Left lobe of liver (tissue), 2 donors: ENCODE measurements at places on chromosomes 1 and 21. TPM values are rescaled to one million over a fixed set of nuclear protein-coding genes. Genes with fewer than 3 reads are reported as not detected.

DNA sequence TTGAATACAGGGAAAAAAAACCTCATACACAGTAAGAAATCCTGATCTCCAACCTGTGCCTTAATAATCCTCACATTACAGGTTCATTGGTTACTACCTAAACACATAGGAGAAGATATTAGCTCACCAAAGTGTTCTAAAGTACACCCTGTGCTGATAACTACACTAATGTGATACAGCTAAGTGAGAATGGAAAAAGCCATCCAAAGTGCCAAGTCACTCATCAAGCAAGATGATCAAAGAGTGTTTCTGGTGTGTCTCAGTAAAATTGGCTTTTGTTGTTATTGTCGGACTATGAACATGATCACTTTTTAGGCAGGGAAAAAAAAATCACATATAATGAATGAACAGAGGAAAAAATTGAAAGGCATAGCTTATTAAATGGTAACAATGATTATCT lies 31.4 kb downstream of the EPS15 start:
- no peak for DNase-seq

DNA sequence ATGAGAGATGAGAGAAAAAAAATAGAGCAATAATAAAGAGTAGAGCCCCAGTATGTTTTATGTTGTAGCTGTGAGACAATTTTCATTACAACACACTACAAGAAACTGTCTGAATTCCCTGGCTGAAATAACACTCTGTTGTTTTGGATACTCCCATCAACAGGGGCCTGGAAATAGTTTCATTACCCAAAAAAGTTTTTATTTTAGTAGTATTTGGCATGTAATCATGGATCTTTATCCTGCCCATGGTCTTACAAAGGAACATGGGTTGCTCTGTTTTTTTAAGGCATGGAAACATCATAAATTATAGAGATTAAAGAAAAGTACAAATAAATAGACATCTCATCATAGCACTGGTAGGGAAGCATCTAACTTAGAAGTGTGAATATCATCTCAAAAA lies 56.3 kb downstream of the GNG12 start:
- no peak for DNase-seq

DNA sequence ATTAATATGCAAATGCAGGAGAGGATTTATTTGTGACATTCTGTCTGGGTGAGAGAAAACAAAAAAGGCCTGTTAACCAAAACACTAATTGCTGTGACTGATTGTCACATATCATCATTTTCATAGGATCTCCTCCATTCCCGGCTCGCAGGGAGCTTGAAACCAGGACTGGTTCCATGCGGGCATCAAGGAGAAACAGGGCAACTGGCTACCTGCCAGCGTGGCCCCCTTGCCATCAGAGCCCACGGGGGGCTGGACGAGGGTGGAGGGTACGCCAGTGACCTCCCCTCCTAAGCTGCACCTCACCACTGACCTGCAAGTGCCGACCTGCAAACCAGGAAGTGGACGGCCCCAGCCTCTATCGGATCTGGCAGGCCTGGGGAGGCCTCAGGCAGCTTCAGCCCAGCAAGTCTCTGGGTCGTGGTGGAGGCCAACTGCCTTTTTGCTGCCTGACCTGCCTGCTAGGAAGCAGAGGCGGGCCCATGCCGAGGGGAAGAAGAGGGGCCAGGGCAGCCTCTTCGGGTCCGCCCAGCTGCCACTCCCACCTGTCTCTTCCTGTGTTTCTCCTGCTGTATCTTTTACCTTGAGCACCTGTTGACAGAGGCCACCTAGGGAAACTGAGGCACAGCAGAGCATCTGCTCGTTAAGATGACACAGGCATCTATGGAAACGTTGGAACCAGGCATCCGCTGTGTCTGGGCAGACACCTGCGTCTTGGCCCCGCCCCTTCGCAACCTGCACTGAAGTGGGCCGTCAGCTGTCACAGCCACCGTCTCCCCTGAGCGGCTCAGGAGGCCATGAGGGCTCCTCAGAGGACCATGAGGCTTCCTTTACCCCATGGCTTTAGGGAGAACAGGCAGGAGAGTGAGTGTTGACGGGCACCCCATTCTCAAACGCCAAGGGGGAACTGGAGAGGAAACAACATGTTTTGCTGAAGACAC lies 74.8 kb downstream of the CASZ1 start:
- no peak for DNase-seq

The KLHDC7A gene
- 8.7 TPM for total RNA-seq

The CCDC30 gene
- 1.7 TPM for total RNA-seq

The DIO1 gene
- 39.4 TPM for total RNA-seq

The VWA5B1 gene
- not detected for total RNA-seq

GRCh38 chr1:100036718-100037655 lies 67.2 kb downstream of the SLC35A3 start:
- DNase-seq, result no peak

The ANXA9 gene
- total RNA-seq, result 9.3 TPM
